Anterior cingulate cortex (tissue), 58 donors: ENCODE measurements at places on chromosomes 16 and 17.

GRCh38 chr17:75572713-75573539 lies 14.7 kb upstream of the MYO15B start:
- no peak for DNase-seq

GRCh38 chr17:8044819-8045810 lies 6.3 kb downstream of the ALOX15B start:
- DNase-seq = no peak

- DNase-seq = no peak
Measured at GRCh38 chr16:53518550-53519416, 15.8 kb upstream of the AKTIP start.

GRCh38 chr17:55580596-55581133 lies 69.4 kb upstream of the SMIM36 start:
- DNase-seq = no peak

DNA sequence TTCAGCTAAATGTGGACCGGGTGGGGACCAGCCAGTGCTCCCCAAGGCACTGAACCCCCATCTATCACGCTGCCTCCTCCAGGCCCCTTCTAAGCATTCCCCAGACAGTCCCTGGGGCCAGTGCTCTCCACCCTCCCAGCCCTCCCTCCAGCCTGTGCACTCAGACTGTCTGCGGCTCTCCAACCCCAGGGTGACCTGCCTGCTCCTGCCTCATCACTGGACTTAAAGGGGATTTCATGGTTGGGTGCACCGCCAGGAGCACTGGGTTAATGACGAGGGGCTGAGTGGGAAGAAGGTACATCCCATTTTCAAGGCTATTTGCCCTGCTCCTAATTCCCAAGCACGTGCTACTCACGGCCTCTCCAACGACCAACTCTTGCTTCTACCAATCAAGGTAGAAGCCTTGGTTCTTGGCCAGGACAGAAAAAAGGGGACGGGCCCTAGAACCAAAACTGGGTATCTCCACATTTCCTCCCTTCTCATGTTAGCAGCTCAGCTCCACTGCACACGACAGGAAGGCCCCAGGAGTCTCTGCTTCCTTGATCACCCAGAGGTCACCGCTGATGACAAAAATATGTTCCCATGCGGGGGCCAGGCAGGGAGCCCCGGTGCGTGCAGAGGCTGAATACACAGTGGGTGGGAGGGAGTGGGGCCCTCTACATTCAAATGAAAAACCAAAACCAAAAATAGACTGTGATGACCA lies 3.5 kb upstream of the ABR start:
- DNase-seq = no peak

DNA sequence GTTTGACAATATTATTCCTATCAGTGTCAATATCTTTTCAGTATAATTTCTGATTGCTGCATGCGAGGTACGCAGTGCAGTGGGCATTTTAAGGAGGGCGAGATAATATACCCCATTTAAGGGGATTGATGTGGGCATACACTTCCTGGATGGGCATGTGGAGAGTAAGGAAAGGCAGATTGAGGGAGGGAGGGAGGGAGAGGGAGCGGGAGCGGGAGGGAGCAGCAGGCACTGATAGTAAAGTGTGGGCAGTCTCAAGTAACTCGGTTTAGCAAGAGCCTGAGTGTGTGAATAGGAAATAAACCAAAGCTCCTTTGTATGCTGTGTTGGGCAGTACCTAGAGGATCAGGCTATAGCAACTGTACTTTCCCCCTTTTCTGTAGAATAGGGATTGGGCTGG lies 5.1 kb downstream of the BPTF start:
- no peak for DNase-seq

GRCh38 chr17:68248199-68248825 lies 469 bp downstream of the AMZ2 start:
- DNase-seq = no peak

DNA sequence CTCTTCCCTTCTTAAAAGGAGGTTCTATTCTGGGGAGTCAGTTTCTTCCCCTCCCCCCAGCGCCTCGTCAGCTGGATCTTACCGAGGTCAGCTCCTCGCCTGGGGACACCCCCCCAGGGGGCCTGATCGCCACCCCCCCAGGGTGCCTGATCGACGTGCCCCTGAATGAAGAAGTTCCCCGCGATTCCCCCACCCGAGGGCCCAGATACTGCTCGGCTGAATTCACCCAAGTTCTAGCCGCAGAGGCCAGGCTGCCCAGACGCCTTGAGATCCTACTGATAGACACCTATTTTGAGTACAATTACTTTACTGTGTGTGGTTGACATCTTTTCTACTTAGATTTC lies 1.4 kb downstream of the RAB11FIP3 start:
- DNase-seq = no peak

DNA sequence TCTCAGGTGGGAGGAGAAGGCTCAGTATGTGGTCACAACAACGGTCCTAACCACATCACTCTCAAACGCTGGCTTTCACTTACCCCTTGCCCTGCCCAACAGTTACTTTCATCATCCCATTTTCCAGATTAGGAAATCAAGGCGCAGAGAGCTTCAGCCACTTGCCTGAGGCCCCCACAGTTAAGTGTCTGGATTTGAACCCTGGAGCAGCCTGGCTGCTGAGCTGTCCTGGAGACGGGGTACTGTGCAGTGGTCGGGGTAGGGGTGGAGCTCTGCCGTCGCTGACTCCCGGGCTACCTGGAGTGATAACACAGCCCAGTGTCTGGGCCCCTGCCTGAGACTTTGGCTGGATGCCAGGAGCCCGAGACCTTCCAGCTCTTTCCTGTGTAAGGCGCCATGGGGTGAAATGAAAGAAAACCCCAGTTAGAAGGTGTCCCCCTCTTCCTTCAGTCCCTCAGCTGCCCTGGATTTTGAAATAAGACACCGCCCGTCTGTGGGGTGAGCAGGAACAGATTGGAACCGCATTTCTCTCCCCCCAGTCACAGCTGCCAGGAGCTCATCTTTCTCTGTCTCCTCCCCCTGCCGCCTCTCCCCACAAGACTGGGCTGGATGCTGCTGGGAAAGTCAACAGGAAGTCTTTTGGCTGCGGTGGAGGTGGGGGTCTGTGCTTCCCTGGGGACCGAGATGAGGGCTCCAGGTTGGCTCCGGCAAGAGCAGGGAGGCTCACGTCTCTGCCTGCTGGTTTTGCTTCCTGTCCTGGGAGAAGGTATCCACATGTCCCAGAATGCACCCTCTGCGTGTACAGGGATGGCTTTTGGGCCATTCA lies 280.2 kb downstream of the SEC14L1 start:
- DNase-seq = no peak

- no peak for DNase-seq
Measured at GRCh38 chr17:30021708-30022317, 80.4 kb downstream of the EFCAB5 start.

- DNase-seq = no peak
Measured at GRCh38 chr16:60166-60565, 6.5 kb downstream of the SNRNP25 start.

DNA sequence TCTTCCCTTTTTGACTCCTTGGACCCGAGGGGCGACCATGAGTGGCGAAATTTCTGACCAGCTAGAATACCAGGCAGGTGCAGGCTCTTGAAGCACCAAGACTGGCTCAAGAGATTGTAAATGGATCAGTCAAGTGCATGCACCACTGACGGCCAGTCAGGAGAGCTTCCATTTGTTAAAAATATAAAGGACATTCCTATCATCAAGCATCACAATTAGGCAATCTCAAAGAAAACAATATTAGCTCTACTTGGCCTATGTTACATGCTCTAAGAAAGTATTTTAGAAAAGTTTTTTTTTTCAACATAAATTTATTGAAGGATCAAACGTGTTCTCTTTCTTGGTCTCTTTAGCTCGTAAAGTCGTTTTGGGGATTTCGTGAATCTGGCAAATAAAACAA lies 1.5 kb upstream of the PRKCA start:
- DNase-seq = no peak

- DNase-seq = no peak
Measured at GRCh38 chr16:52446080-52446479, 100.9 kb downstream of the TOX3 start.

- no peak for DNase-seq
Measured at GRCh38 chr16:13052431-13052830, 151.0 kb downstream of the SHISA9 start.

- no peak for DNase-seq
Measured at GRCh38 chr17:21039839-21040575, 2.8 kb downstream of the USP22 start.

- no peak for DNase-seq
Measured at GRCh38 chr16:66378741-66379570, 12.5 kb downstream of the CDH5 start.

- DNase-seq = no peak
Measured at GRCh38 chr16:76071690-76072089, 205.5 kb upstream of the CNTNAP4 start.

DNA sequence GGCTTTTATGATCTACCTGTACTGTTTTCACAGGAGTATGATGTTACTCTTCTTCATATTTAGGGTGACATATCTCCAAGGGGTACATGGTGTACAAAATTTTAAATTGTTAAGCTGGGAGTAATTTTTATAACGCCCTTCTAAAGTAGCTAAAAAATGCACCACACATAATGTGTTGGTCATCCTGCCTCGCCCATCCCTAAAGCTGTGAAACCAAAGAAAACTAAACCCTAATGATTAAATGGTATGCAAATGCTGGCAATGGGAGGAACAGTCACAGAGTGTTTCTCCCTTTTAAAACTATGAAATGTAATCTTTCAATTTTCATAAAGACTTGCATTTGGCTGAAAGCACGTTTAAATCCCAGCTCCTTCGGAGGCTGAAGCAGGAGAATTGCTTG lies 2.0 kb upstream of the KRT24 start:
- DNase-seq = no peak

GRCh38 chr17:78485290-78486168 lies 91.7 kb downstream of the DNAH17 start:
- DNase-seq = no peak

DNA sequence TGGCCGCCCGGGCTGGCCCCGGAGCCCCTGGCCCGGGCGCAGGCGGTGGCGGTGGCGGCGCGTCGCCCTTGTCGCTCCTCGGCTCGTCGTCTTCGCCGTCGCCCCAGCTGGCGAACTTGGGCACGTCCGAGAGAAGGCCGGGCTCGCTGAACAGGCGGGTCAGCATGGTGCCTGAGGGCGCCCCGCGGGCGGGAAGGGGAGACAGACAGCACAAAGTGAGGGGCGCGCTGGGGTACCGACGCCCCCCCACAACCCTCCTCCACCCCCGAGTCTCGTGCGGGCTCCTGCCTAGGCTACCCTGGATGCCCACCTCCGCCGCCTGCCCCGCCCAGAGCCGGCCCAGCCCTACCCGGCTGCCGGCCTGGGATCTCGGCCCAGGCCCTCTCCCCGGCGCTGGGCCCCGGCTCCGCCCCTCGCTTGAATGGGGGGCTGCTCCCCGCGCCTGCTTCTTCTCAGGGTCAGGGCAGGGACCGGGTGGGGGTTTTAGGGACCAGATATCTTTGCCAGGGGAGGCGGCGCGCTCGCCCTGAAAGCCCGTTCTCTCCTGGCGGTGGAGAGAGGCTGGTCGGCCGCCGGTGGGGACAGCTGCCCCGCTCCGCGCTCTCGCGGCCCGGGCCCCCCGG lies 1.2 kb downstream of the NEUROD2 start:
- DNase-seq = no peak

DNA sequence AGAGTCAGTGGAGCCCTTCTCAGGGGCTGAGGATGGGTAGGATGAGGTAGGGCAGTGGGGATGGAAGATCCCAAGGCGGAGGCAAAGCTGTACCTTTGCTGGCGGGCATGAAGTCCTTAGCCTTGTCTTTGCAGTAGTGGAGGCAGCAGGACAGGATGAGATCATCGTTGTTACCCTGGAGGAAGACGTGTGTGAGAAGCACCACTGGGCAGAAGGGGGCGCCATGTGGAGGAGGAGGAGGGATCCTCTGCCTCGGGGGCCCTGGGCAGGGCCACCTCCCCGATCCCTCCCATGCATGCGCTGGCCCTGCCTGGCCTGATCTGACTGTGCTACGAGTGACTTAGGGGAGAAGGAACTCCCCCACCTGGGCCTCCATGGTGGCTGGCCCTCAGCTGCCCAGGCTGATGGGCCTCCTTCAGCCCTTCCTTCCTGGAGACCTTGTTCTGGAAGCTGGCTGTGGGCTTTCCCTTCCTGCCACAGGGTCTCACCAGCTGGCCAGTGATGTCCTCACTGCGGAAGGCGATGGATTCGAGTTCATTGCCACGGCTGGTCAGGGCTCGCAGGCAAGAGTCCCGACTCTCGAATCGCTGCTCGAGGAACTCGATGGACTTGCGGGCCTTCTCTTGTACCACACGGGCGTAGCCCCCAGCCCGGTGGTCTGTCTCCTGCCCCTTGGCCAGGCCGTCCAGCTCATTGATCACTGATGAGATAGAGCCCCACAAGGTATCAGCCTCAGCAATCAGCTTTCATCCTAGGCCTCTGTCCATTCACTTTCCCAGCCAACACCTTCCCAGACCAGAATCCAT lies 10.3 kb downstream of the HIC1 start:
- no peak for DNase-seq

GRCh38 chr16:89982318-89982717 lies 33.8 kb downstream of the DEF8 start:
- no peak for DNase-seq

DNA sequence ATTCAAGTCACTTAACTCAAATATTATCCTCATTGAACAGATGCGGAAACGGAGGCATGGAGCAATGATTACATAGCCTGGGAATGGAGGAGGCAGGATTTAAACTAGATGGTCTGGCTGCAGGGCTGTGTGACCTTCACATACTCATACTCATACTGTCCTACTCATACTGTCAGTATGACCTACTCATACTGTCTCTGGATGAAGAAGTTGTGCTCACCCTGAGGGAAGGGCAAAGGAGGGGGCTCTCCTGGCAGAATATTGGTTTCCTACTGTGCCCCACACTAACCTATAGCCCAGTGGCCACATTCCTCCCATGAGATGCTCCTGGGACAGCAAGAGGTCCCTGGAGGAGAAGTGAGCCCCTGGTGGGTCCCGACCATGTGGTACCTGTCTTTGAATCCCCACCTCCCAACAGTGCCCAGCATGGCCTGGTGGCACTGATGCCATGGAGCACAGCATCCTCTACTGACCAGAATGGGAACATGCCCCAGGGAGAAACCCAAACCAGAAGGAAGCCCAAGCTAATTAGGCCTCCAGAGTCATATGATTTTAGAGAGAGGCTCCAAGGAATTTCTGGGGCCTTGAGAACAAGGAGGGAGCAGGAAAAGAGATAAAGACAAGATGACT lies 197.3 kb upstream of the SDK2 start:
- no peak for DNase-seq

GRCh38 chr16:68921637-68922036 lies 78.3 kb downstream of the TANGO6 start:
- DNase-seq = no peak
